ENCODE measurements at places on chromosomes 7 and 10.

DNA sequence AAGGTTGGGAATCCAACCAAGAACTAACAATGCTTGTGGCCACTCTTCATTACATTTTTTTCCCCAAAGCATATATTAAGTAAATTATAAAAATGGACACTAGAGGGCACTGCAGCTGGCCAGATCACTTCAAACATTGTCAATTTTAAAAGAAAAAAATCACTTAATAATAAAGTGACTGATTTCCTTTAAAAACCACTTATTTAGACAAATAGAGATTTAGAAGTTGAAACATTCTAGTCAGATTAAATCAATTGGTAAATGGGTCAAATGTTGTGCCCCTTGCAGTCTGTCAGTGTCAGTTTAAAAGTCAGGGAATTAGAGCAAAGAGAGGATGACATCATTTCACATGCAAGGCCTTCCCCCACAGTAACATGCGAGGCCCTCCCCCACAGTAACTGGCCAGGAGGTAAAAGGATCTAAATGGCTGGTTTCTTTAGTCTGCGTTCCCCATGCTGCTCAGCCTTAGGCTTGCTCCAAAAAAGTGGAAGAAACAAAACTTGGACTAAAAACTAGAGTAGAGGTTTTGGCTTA, 177.9 kb downstream of the SKAP2 start:
- peak; percentile 36 for DNase-seq

DNA sequence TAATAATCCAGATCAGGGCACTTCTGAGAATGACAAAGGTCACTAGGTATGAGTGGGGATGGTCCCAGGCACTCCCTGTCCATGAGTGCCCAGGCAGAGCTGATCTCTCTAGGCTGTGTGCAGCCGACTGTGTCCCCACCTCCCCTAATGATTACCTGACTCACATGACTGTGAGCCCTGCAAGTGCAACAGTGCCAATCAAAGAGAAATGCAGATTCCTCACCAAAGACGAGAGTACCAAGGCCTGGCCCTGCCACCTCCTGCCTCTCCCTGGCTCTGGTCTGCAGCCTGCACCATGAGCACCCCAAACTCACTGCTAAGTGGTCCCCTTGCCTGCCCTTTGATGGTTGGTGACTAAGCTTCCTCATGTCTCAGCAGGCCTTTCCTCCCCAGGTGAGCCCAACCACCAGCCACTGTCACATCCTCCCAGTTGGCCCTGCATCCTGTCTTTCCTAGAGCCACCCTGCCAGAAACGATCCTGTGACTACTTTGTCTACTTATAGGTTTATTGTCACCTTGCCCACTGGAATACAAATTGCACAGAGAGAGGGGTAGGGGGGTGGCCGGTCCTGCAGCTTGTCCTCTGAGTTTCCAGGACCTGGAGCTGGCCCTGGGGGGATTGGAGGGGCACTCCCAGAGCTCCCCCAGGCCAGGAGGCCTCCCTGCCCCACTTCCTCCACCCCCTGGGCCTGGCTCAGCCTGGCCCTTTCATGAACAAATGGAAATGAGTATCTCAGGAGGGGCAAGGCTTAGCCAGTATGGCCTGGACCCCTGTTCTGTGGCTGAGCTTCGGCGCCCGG, 22.4 kb upstream of the GDF10 start:
- DNase-seq, result peak; percentile 28

DNA sequence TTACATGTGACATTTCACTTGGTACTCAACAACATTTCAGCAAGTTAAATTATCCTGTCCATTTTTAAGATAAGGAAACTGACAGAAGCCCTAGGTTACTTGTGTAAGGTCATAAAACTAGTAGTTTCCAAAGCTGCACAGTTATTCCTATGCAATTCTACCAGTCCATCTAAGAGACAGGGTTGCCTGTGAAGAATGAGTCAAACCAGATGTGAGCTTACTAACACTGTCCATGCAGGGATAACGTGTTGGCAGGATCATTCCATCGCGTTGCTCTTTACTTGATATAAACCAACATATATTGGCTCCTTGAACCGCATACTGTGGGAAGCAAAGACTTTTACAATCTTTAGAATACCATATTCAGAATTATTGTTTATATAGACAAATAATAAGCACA, 280.9 kb upstream of the HGF start:
- no peak for DNase-seq

DNA sequence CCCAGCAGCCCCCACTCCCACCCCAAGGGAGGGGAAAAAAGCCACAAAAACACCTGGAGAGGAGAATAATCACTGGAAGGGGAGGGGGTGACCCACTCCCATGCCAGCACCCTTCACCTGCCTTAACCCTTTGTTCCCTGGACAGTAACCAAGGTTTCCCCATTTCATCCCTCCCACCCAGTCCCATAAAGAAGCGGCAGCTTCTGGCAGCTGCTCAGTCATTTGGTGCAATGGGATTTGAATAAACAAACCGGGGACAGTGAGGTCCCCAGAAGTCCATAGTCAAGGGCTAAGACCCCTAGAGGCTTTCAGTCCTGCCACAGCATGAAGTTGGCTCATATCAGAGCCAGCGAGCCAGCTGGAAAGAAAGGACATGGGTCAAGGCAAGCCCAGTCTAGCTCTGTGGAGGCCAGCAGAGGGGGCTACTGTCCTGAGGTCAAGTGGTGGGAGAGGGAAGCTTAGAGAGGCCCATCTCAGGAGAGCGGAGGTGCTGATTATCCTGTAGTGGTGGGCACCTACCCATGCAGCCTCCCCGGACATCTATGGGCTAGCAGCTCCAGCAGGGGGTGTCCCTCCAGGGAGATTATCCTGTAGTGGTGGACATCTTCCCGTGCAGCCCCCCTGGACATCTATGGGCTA, 58.9 kb upstream of the LBX1 start:
- no peak for DNase-seq

DNA sequence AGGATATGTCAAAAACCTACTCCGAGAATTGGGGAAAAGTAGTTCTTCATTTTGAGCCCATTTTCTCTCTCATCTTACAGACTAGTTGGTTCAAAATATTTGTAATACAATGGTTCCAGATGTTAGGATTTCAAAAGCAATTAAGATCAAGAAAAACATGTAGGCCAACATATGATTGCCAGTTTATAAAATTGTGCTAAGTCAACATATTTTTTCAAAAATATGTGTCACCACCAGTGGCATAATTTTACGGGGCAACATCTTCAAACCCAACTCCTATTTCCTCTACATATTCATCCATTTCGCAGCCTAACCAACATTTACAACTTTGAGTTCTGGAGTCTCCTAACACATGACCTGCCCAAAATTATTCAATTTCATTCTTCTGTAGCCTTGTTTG, 514.5 kb upstream of the TPK1 start:
- no peak for DNase-seq

- no peak for DNase-seq
These were observed 235.2 kb downstream of the CELF2 start for GRCh38 chr10:11252887-11253286.

- no peak for DNase-seq
These were observed 335.4 kb upstream of the PFKP start for GRCh38 chr10:2731940-2732339.

DNA sequence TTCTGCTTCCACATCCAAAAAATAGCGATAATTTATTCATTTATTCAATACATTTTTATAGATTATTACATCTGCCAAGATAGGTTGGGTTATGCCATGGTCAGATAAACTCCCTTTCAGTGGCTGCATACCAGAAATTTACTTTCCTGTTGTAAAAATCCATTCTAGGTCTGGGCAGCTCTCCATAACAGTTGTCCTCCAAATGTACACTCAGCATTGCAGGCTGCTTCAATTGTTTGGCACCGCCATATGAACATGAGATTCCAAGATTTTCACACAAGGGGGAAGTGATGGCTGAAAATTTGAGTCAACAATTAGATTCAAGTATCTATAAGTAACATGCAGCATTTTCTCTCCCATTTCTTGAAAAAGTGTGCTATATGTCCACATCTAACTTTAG, 568.7 kb downstream of the ETV1 start:
- DNase-seq, result no peak

DNA sequence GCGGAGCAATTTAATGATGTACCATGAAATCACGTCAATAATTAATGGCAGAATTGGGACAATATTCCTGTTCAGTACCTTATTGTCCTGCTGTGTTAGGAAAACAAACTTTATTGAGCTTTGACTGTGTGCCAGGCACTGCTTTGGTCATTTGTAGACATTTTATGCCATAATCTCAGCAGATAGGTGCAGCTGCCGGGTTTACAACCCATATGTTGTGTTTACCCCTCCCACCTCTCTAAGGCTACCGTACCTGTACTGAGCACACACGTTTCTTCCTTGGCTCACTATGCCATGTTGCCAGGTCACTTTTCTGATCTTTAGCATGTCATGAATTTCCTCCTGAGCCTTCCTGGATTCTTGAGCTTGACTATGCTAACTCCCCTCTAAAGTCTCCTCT, 422.2 kb downstream of the PHTF2 start:
- no peak for DNase-seq

GRCh38 chr10:91077549-91078071, 142.9 kb upstream of the PCGF5 start:
- DNase-seq, result no peak

DNA sequence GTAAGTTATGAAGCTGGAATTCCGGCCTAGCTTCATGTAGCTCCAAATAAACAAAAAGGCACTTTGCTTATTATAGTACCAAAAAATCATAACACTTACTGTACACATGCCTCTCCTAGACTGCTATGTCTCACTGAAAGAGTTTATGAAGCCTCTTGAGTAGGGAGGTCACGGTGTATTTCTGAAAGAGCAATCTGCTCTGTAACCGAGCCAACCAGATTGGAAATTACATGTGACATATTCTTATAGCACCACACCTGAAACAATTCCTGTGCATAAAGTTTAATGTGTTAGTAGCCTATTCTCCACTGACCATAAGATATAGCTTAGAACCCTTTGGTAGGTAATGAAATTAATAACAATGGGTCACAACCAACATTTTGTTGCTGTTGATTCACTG, 1.3 kb upstream of the FAM3C start:
- DNase-seq, result no peak

GRCh38 chr10:79241990-79242619, 105.2 kb upstream of the PPIF start:
- peak; percentile 19 for DNase-seq

DNA sequence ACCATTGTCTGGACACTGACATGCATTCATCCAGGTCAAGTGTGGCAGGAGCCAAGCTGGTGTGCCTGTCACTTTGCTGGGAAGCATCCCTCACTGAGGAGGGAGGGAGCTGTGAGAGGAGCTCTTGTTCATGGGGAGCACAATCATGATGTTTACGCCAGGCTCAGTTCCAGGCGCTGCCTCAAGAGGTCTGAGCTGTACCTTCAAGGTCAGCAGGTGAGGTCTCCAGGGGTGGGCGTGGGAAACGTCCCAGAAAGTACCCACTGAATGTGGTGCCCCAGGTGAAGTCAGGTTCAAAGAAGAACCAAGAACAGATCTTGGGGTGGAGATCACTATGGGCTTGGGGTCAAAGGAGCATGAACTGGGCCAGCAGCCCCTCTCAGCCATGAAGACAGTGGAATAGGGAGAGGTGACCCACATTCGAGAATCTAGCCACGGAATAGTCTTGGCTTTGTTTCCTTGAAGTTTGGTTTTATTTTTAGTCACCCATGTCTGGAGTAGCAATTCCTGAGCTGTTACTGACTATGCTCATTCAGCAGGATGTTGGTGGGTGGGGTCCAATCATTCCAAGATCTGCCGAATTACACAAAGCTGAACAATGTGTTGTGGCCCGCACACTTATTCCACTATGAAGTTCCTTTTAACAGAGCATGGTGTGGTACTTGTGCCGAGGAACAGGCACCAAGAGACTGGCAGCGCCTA, 29.3 kb downstream of the NPS start:
- no peak for DNase-seq

DNA sequence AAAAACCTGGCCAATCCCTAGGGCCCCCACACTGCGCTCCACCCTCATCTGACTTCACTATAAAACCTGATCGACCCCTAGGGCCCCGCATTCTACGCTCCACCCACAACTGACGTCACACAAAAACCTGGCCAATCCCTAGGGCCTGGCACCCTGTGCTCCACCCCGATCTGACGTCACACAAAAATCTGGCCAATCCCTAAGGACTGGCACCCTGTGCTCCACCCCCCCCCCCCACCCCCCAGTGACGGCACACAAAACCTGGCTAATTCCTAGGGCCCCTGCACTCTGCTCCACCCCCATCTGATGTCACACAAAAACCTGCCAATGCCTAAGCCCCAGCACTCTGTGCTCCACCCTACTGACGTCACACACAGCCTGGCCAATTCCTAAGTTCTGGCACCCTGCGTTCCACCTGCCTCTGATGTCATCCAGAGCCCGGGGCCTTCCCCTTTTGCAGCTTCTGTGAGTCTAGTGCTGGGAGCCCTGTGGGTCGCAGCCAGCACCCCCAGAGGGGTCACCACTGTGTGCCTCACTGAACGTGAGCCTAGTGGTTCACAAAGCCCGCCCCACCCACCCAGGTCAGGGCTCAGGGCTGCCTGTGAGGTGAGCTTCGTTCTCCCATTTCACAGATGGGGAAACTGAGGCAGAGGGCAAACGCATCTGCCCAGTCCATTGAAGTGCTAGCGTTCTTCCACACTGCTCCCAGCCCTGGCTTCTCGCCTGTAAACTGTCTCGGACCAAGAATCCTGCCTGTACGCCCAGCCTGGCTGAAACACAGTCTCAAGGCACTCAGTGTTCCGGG, 40.6 kb downstream of the MICALL2 start:
- DNase-seq, result no peak

GRCh38 chr10:116892907-116893685, 43.8 kb downstream of the ENO4 start:
- DNase-seq, result no peak

GRCh38 chr7:25770235-25770634, 381.8 kb upstream of the NFE2L3 start:
- no peak for DNase-seq

DNA sequence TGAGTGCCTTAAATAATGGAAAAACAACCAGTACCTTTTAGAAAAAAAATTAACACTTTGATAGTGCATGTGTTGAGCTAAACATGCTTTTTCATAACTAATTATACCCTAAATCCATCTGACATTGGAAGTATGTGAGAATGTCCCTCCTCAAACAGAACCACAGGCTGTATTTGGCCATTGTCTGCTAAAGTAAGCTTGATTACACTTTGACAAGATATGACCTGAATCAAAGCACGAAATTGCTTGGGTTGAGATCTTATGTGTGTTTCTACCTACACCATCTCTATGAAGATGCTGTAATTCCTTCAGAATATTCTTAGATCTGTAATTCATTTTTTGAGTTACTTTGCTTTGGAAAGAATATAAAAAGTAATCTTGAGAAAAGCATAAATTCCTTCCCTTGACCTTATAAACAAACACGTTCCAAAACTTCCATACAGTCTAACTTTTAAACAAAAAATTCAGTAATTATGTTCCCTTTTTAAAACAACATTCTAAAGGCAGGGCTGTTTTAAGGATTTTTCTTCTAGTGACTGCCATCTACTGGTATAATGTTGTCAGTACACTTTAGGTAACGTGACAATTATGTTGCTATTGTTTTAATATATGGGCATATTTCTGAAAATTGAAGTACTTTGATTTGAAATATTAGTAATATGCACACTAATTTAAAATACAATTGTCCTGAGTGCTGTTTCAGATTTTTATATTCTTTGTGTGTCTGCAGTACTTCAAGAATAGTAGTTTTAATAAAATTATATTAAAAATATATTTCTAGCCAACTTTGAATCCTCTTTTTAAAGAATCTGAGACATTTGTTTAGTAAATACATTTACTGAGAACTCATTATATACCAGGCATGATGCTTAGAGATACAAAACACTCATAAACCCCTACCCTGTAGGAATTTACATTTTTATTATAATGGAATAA, 20.9 kb downstream of the CD36 start:
- DNase-seq, result no peak

- no peak for DNase-seq
These were observed 619.2 kb upstream of the GALNT17 start for GRCh38 chr7:70512761-70513160.
